ENCODE measurements at places on chromosomes 5 and 9.

- DNase-seq: no peak
Observed at GRCh38 chr5:82821846-82822633, 255.2 kb downstream of the TMEM167A start.

DNA sequence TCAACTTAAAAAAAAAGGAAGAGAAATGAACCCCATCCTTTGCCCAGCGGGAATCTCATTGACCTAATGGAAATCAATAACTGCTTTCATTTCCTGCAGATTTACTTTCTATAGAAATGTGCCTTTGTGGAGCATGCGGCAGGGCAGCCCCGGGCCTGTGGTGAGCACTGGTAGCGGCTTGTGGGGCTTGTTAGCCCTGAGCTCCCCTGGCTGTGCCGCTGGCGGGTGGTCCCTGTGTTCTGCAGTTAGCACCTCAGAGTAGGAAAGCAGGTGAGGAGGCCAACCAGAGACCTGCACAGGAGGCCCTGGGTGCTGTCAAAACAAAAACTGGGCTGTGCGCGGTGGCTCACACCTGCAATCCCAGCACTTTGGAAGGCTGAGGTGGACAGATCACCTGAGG, 76.8 kb upstream of the CDK20 start:
- DNase-seq: no peak

GRCh38 chr9:69193685-69194032, 19.6 kb downstream of the TJP2 start:
- no peak for DNase-seq

- DNase-seq: no peak
Observed at GRCh38 chr5:135873831-135874230, 21.8 kb downstream of the IL9 start.

GRCh38 chr9:110592044-110592830, 12.7 kb upstream of the SVEP1 start:
- no peak for DNase-seq

DNA sequence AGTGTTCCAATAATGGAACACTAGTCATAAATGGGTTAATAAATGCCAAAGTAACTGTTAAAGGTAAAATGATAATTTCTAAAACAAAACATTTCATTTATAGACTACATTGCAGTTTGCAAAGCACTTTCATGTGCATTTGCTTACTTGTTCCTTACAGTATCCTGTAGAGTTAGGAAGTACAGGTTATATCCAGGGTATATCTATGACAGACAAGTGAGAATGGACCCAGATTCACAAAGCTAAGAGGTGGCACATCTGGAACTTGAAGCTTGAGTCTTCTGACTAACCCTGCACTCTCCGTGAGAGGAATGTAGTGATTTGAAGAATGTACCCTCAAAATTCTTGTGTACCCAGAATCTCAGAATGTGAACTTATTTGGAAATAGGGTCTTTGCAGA, 121.4 kb downstream of the FER start:
- no peak for DNase-seq

DNA sequence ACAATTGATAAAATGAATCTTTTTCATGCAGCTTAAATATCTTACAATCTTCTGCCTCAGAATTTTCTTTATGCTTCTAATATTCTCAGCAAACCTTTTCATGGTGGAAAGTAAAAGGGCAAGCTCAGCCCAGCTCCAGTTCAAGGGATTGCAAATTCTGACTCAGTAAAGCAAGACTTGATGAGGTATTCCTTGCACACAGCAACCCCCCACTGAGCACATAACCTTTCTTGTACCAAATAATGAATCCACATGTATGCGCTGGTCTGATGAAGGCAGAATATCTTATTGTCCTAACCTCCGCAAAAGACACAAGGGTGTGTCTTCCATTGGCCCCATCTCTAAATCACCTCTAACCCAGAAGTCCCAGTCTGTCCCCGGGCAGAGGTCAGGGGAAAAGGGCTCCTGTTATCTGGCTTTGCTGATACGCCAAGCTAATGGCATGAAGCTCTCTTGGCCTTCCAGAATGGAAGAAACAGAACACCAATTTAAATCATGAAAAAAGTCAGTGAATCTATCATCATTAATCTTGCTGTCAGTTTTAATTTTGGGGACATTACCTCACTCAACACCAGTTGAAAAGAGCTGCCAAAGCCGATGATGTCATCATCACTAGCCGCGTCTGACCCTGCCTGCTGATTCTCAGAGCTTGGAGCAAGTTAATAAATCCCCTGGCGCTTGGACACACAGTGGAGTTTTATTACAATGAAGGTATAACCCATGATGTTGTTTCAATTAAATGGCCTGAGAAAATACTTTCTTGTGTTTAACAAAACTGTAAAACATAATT, 592.5 kb upstream of the CLINT1 start:
- no peak for DNase-seq

DNA sequence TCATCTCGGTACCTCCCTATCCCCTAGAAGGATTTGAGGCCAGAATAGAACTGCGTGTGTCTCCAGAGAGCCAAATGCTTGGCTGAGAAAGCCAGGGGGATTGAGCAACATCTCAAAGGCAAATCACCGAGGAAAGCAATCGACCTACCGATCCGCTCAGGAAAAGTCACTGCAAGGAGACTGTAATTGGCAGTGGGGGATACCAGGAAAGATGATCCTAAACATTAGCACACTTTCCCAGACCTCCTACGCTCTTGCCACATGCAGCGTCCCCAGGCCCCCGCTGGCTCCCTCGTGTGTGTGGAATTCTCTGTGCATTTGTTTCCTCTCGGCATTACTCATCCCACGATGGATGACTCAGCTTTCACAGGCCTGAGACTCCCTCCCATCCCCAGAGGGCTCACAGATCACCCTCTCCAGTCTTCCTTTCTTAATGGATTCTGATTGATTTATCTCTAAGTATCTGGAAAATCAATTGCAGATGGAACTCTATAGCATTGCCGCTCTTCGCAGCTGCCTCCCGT, 82.2 kb upstream of the ICE1 start:
- DNase-seq: no peak
